ENCODE measurements at places on chromosomes 4 and X.

GRCh38 chr4:107035819-107036583 lies at the start of gene DKK2:
TSS of gene DKK2 (minus strand) at chr4:107036313. CDS start at chr4:107035591, 722 bp downstream.
- peak; percentile 41 for DNase-seq

DNA sequence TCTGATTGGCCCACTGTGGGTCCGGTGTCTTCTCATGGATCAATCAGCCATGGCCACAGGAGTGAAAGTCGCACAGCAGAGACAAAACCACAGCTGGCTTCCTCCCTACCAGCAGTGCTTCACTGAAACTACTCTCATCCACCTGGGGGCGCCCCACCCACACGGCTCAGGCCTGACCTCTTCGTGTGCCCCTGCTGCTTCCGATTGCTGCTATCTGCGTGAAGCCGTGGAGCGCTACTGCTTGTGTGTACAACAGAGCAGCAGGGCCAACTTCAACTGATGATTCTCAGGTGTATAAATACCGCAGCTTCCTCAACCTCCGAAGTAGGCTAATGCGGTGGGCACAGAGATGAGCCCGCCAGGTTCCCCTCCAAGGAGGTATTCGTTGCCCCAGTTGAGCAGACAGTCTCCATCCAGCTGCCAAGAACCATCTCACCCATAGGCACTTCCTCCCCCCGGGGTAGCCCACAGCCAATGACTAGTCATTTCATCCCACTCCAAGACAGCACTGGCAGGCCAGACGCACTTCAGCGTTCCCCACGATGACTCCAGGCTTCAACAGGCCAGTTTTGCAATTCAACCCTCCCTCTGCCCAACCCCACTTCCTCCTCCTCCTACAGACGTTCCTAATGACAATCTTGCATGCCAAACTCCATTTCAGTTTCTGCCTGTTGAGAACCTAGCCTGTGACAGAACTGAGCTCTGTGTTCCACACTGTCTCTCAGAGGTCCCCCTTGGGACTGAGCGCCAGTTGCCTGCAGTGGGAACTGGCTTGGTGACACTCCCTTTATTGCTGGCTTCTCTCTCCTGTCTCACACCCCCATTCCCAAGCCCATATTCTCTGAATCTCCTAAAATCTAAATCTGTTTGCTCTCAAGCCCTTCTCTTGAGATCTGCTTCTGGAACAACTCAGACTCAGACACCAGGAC lies 41.3 kb upstream of the ATP6AP2 start:
- peak; percentile 81 for DNase-seq

- DNase-seq: no peak
Observed at GRCh38 chr4:23279377-23279986, 586.7 kb downstream of the GBA3 start.

- no peak for DNase-seq
Observed at GRCh38 chrX:15350329-15350996, 15.1 kb upstream of the PIGA start.

DNA sequence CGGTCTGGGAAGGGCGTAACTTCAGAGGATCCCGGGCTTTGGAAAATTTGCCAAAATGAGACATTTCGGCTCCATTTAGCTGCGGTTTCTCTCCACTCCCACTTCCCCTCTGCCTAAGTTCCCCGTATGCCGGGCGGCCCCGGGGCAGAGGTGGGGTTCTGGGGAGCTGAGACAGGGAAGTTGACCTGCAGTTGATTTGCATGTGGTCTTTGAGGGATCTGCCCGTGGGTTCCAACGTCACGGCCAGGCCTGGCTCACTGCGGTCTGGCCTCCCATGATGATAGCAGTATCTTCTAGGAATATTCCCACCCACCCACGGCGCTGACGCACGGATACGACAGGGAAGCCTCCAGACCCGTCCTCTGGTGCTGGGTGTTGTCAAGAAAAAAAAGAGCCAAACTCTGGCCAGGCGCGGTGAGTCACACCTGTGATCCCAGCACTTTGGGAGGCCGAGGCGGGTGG lies 27.3 kb upstream of the CRLF2 start:
- DNase-seq: no peak

- DNase-seq: peak; percentile 76
Observed at GRCh38 chrX:155027509-155028066, 944 bp downstream of the FUNDC2 start.

DNA sequence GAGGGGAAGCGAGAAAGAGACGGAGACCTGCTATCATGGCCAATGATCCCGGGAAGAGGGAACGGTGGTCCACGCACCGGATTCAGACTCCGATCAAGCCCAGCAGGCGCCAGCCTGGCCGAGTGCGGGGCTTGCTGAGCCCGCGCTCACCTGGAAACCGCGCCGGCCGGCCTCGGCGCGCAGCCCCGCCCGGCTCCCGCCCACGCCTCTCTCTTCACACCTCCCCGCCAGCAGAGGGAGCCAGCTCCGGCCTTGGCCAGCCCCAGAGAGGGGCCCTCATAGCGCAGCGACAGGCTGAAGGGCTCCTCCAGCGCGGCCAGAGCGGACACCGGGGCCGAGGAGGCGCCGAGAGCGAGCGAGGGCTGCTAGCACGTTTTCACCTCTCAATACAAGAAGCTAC lies 36.8 kb upstream of the SPANXN2 start:
- DNase-seq: no peak

DNA sequence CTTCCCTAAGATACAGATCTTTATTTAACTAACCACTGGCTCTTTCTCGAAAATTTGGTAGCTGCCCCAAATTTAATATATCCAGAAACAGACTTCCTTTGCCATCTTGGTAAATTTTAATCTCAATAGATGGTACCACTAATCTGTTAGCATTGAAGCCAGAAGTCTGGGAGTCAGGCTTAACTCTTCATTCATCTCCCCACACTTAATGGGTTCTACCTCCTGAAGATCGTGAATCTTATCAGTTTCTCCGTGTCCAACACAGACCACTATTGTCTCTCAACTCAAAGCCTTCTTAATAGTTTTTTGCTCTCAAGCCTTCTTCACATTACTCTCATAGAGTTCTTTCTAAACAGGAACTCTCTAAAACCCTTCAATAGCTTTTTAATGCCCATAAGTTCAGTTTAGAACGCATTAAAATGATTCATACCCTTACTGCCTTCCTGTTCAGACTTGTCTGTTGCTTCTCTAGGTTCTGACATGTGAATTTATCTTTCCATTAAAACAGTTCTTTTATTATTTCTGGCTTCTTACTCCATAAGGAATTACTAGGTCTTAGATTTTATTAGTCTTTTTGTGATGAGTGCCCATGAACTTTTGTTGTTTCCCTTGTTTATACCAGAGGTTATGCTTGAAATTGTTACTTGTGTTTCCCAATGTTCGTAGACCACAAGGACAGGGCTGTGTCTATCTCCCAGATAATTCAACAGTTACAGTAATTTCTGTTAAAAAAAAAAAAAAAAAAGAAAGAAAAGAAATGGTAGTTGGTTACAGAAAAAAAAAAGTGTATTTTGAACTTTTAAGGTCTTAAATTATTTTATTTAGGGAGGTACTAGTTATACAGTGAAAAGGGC lies 54.7 kb downstream of the SMARCAD1 start:
- no peak for DNase-seq

DNA sequence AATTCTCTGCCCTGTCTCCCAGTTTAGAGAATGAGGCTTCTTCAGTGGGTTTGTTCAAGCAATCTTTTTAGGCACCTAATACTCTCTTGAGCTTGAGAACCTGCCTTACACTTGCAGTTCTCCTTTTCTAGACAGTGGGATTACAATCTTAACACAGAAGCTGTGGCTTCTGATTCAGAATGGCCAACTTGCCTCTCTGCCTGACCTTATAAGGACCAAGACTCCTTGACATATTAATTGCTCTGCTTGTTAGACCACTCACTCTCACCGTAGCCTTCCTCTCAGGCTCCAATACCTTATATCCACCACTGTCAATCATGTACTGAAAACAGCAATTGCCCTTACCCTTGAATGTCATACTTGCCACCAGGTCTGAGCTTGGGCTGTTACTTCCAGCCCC lies 338.7 kb upstream of the MAOA start:
- no peak for DNase-seq

- no peak for DNase-seq
Observed at GRCh38 chr4:2931512-2932301, 31.5 kb downstream of the NOP14 start.

DNA sequence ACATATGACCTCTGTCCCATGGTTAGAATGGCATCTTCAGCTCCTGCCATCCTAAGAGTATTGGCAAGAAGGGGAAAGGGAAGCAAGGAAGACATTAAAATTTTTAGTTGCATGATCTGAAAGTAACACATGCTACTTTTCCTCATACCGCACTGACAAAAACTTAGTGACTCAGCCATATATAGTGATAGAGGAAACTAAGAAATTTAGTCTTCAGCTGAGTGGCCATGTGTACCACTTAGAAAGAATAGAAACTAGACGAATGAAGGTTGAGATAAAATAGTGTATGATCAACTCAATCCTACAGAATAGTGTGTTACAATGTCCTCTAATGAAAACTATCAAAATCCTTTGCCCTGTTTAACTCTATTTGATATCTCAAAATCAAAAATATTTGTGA lies 164.1 kb downstream of the PPP3CA start:
- no peak for DNase-seq

- DNase-seq: no peak
Observed at GRCh38 chr4:181202240-181202639, 1041.0 kb upstream of the TENM3 start.

- DNase-seq: no peak
Observed at GRCh38 chr4:3251691-3252479, 2.9 kb downstream of the MSANTD1 start.

- DNase-seq: no peak
Observed at GRCh38 chr4:4899202-4899925, 39.9 kb downstream of the MSX1 start.

DNA sequence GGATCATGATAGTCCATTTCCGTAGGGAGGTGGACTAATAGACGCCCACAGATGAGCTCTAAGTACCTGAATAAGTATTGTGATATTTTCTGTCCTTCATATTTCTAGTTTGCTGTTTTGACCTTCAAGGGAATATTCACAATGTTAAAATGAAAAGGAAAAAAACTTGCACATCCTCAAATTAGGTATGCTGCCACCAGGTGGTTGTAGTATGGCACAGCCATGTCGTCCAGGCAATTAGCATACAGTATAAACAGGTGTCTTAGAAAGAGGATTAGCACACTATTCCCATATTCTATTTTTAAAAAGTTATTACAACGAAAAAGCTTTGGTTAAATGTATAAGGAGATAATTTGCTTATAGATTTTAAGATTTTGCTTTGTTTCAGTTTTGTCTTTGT lies 802.0 kb downstream of the RPA4 start:
- DNase-seq: peak; percentile 17

DNA sequence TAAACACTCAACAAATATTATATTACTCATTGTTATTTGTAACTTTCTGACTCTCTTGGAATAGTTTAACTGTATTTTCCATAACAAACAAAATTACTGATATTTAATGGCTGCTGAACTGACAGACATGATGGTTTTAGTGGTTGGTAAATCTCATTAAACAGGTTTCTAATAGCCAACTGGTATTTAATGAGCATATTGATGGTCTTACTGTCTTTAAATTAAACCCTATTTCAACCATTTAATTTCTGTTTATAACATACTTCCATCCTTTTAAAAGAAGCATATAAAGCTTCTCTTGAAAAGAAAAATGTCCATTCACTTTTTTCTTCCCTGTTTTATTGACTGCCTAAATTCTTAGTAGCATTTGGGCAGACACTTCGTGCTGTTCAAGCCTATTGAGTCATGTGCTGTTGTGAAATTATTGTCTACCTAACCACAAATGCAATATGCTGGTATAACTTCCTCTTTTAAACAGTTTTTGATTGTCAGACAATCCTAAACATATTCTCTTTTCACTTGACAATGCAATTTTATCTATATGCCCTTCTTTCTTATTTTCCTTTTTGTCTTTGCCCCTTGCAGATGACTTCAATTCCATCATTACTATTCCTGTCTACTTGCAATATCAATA lies 163.9 kb upstream of the SLC7A11 start:
- peak; percentile 81 for DNase-seq

GRCh38 chr4:4800646-4801408 lies 58.6 kb upstream of the MSX1 start:
- DNase-seq: peak; percentile 66

DNA sequence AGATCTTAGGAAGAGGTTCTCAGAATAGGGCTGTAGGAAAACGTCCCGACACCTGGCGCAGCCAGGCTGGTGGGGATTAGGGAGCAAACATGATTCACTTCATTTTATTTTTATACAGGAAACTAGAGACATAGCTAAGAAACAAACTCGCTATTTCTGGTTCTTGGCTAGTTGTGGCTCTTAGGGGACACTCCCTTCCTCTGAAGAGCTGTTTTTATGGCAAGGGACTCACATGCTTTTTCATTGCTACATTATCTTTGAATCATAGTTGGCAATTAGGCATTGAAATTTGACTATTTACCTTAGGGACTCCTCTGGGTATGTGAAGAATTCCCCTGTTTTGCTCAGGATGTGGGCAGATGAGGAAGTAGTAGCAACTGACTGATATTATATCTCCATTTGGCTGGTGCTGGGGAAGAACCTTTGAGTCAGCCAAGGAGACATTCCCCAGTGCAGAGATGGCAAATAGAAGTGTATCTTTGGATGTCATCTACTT lies 174.5 kb downstream of the SMIM20 start:
- DNase-seq: peak; percentile 77

- no peak for DNase-seq
Observed at GRCh38 chr4:46445710-46446314, 55.9 kb upstream of the GABRA2 start.

DNA sequence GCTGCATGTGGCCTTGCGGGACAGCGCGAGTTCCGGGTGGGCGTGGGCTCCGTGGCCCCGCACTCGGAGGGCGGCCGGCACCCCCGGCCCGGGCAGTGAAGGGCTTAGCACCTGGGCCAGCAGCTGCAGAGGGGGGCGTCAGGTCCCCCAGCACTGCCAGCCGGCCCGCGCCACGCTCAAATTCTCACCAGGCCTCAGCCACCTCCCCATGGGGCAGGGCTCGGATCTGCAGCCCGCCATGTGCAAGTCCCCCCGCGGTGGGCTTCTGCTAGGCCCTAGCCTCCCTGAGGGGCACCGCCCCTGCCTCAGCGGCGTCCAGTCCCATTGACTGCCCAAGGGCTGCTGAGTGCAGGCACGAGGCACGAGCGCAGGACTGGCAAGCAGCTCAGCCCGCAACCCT lies 2.6 kb upstream of the MCUB start:
- DNase-seq: no peak

- DNase-seq: no peak
Observed at GRCh38 chr4:37993806-37994205, 33.6 kb downstream of the PTTG2 start.

GRCh38 chrX:74448669-74449068 lies 27.4 kb downstream of the SLC16A2 start:
- DNase-seq: no peak

- no peak for DNase-seq
Observed at GRCh38 chr4:81491943-81492342, 20.2 kb upstream of the RASGEF1B start.

DNA sequence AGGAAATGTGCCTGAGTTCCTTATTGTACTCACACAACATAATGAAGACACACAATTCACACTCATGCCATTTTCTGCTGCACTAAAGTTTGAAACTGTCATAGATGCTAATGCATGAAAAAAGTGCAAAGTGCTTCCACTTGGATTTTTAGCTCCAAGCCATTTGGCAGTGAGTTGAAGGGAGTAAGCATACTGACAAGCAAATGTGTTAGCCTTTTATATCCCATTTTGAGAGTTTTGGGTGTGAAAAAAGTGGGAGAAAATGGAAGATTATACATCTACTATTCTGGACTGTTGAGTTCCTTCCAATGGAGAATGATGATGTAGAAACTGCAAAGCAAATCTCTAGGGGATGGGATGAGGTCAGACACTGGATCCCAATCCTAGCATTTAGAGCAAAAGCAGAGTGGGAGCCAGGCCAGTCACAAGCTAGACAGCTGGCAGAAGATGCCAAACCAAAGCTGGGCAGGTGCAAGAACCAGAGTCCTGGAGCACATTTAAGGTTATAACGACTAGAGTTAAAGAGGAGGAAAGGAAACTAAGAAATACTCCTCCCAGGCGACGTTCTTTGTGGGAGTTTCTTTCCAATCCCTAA lies 216.8 kb downstream of the FBXO8 start:
- no peak for DNase-seq

Measured in AG10803 (cell line).